GM12892 (cell line): ENCODE measurements at places on chromosomes 7 and 10.

GRCh38 chr7:98329791-98330373 is 48.4 kb downstream of the BRI3 start:
- no peak for DNase-seq

GRCh38 chr7:22885797-22886261 is 63.2 kb upstream of the TOMM7 start:
- DNase-seq, result peak; percentile 40

GRCh38 chr10:128429835-128430513 is 303.8 kb upstream of the MKI67 start:
- DNase-seq, result no peak

DNA sequence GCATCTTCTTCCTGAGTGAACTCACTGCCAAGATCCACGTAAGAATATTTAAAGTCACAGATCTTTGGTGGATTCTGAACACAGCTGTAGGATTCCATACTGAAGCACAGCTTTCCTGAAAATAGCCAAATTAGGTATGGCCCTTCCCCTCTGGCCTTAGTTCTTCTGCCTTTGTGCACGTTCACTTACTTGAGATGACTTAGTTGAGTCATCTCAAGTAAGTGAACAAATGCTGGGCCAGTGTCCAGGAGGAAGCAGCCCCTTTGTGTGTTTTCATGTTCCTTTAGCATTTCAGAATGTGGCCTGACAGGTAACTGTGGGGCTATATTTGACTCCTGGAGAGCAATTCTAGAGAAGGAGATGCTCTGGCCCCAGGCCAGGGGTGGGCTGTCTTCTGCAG is 51.5 kb downstream of the CCNY start:
- no peak for DNase-seq

GRCh38 chr10:54614072-54614471 is 187.0 kb downstream of the PCDH15 start:
- DNase-seq, result no peak

- no peak for DNase-seq
These were observed 90.4 kb downstream of the ZMIZ1 start for GRCh38 chr10:79159141-79159651.

DNA sequence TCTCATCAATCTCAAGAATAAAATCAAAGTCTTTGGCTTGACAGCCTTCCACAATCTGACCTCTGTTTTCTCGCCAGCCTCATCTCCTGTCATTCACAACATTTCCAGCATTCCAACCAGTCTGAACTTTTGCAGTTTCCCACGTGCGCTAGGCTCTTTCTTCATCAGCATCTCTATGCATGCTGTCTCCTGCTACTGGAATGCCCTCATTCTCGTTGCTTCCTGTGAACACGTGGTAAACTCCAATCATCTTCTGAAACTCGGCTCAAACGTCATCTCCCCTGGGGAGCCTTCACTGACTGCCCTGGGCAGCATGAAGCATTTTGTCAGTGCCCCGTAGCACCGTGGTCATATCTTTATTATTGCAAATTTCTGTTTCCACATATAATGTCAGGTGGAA is 12.2 kb upstream of the RSBN1L start:
- DNase-seq, result no peak

DNA sequence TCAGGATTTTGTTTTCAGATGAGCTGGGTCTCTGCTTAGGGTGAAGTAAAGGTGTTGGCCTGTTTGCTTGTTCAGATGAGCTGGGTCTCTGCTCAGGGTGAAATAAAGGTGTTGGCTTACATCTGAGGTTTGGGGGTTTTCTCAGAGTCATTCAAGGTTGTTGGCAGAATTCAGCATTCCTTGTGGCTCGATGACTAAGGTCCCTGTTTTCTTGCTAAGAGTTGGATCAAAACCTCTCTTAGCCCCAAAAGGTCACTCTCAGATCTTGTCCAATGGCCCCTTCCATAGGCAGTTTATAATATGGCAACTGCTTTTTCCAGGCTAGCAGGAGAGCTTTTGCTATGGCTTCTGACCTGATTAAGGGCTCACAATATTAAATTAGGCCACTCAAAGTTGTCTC is 106.6 kb downstream of the ADAM22 start:
- DNase-seq, result no peak

DNA sequence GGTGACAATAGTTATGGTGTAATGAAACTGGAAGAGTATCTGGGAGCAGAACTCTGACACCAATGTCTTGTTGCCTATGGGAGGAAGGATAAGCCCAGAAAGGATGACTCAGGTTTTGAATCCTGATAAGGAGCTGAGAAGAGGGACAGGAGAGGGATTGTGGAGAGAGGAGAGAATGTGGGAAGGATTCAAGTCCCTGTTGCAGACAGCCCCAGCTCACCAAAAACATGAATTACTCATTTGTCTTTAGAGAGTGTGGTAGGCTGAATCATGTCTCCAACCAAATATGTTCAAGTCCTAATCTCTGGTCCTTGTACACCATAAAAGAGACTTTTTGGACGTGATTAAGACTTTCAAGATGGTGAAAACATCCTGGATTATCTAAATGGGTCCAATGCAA is 206.9 kb upstream of the PHYHIPL start:
- DNase-seq, result no peak

- DNase-seq, result no peak
These were observed 108.6 kb downstream of the NRCAM start for GRCh38 chr7:108347616-108348015.

- DNase-seq, result no peak
These were observed 98.3 kb downstream of the TRRAP start for GRCh38 chr7:98976396-98977185.

DNA sequence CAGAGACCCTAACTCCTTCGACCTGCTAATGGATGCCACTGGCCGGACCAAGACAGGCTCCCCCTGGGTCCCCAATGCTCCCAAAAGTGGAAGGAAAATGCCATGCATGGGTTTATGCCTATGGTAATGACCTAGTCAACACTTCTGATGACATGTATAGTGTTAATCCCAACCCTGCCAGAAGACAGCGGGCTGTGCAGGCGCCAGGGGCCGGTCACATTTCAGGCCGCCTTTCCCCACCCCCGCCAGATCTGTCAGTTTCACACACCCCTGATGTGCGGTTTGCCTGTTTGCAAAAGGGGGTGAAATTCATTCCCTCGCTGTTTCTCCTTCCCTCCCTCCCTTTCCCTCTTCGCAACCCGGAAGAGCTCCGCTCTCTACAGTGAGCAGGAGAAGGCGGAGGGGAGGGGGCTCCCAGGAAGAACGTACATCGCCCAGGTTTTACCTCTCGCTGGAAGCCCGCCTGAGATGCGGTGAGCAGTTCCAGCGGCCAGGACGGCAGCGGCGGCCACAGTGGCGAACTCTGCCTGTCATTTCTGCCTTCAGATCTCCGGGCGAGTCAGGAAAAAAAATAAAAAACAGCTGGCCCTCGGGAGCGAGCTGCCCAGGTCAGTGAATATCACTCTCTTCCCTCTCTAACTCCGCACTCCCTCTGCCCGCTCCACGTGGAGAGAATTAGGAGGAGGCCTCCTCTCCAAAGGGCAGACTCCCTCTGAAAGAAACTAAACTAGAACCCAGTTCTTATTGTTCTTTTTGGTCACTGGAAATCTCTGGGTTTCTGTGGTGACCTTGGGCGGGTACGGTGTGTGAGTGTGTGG is 9.4 kb upstream of the GATA3 start:
- DNase-seq, result no peak

DNA sequence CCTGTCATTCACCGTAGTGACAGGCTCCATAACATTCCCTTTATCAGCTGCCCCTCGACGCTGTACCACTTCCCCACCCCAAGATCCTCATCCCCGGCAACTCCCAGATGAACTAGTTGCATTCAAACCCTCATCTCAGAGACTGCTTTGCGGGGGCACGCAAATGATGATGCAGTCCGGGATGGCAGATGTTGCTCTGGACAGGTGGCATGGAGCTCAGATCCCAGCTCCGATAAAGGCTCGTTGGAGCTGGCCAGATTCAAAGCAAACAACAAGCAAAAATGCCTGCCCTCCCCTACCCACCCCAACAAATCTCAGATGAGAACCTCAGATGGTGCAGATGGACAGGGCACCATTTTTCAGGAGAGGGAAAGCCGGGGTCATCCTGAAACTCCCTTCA is 46.7 kb downstream of the CARD11 start:
- DNase-seq, result no peak

DNA sequence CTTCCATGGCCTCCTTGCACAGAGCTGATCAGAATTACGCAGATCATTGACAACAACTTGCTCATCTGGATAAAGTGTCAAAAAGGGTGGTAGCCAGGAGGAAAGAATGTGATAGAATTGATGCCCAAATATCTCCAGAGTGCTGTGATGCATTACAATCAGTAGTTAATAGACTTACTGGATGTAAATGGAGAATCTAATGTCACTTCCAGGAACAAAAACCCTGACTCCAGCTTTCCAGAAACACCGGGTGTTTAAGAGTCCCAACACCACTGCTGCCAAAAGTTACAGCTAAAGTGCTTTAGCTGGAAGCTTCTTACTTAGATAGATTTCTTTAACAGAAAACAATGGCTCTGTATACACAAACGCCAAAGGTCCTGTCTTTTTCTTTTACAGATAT is 25.7 kb upstream of the OSBPL3 start:
- no peak for DNase-seq

GRCh38 chr7:99359465-99360154 is 14.9 kb upstream of the ARPC1B start:
- DNase-seq, result no peak

DNA sequence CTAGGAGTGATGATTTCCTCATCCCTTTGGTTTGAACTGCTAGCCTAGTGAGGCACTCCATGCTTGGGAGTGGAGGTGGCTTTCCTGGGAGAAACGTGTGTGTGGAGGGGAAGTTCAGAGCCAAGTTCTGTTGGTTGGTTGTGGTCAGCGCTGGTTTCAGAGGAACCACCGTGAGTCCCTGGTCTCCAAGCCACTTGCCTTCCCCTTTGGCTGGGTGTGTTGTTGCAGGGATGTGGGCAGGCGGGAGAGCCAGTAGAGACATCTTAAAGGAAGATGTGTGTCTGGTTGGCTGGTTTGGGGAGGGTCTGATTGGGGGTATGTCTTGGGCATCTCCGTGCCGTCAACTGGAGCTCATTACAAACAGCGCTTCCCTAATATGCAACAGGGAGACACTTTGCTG is 130.8 kb upstream of the TCF7L2 start:
- no peak for DNase-seq

DNA sequence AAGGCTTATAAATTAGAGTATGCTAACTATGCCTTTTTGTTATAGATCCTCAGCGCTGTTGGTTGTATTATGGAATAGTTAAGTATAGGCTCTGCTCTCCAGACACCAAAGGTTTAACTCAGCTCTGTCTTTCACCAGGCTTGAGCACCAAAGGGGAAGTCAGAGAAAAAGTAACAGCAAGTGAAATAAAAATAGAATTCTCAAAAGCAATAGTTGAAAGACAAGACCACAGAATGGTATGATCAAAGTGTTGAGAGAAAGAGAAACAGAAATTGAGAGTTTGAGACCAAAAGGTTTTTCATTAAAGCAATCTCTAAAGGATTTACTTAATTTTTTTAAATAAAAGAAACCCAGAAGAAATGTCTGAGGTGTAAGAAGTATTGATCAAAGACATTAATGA is 529.8 kb upstream of the C7orf33 start:
- no peak for DNase-seq

- no peak for DNase-seq
These were observed 234.7 kb upstream of the TCERG1L start for GRCh38 chr10:131546086-131546810.

DNA sequence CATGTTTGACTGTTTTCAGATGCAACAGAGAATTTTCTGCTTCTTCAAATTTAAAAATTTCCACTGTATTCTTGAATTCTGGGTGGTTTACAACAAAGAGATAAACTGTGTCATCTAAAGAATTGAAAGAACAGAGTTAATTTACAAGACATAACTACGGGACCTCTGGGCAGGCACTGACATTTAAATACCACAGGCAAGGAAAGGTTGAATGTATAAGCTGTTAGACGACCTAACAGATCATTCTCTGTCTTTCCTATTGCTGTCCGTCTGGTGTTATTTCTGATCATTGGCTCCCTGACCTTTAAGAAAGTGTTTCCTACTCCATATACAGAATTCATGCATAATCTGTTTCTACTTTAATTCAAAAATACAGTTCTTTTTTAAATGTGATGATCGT is 15.5 kb upstream of the PON3 start:
- DNase-seq, result no peak

- no peak for DNase-seq
These were observed 1.4 kb downstream of the ZNF438 start for GRCh38 chr10:31030260-31030659.

DNA sequence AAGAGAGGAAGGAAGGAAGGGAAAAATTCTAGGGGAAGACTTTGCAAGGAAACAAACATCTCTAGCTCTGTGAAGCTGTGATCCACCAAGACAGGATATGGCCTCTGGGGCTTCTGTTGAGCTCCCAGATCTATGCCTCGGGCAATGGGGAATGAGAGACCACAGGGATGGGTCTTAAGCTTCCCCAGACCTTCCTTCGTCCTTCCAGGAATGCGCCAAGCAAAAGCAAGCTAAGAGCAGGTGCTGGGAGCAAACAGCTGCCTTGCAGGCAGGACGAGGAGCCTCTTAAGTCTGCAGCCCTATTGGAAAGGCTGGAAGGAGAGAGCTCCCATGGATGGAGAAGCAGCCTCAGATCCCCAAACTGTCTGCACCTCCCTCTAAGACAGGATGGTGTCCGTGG is 21.9 kb upstream of the ELN start:
- DNase-seq, result no peak

- DNase-seq, result no peak
These were observed 398.5 kb downstream of the PCDH15 start for GRCh38 chr10:54402576-54402975.

DNA sequence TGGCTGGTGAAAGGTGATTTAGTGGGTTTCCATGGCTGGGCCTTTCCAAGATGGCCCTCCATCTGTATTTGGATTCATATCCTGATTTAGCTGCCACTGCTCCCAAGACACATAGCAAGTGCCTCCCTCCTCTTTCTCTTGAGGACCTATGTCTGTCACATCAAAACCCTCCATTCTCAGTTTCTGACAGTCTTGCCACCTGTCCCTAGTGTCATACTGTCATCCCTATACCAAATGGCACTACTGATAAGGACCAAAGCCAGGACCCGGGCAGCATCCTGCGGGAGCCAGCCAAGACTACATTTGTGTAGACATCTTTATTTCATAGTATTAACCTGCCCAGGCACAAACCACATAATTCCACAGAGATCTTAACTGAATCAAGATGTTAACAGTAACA is 34.8 kb downstream of the PNLIPRP2 start:
- no peak for DNase-seq

DNA sequence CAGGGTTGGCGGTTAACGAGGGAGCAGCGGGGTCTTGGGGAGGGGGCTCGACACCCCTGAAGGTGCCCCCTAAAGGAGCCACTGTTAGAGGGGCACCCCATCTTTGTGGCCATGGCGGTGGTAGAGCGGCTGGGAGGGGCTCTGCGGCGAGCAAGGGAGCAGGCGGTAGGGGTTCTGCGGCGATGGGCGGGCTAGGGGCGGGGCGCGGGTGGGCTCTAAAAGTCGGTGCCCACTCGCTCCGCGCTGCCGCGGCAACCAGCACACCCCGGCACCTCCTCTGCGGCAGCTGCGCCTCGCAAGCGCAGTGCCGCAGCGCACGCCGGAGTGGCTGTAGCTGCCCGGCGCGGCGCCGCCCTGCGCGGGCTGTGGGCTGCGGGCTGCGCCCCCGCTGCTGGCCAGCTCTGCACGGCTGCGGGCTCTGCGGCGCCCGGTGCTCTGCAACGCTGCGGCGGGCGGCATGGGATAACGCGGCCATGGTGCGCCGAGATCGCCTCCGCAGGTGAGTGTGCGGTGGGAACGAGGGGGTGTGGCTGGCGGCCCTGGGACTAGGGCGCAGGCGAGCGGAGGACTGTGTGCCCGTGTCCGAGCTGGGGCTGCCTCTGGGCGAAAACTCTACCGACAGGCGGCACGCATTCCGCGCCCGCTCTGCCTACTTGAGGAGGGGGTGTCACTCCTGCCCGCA is at the start of gene MEST:
MEST (plus strand) TSS at position 245 of the 682 bp plus-strand sequence; CDS start at position 474, 229 bp downstream.
- no peak for DNase-seq
